ENCODE measurements at places on chromosomes 7 and 10.

- DNase-seq = no peak
Observed at GRCh38 chr10:114206902-114207301, 27.7 kb downstream of the TDRD1 start.

GRCh38 chr7:1354661-1355567 lies 104.4 kb downstream of the MICALL2 start:
- no peak for DNase-seq

GRCh38 chr7:6299774-6300173 lies 27.4 kb upstream of the CYTH3 start:
- no peak for DNase-seq

DNA sequence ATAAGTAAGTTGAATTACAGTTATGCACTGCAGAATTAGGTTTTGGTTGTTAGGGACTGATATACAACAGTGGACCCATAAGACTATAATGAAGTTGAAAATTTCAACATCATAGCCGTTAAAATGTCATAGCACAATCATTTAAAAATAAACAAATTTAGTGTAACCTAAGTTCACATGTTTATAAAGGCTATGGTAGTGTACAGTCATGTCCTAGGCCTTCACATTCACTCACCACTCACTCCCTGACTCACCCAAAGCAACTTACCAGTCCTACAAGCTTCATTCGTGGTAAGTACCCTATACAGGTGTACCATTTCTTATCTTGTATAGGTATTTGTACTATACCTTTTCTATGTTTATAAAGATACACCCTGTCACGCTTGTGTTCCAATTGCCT lies 113.7 kb downstream of the RAB11FIP2 start:
- no peak for DNase-seq

GRCh38 chr10:22453948-22454591 lies 108.8 kb downstream of the SPAG6 start:
- no peak for DNase-seq

DNA sequence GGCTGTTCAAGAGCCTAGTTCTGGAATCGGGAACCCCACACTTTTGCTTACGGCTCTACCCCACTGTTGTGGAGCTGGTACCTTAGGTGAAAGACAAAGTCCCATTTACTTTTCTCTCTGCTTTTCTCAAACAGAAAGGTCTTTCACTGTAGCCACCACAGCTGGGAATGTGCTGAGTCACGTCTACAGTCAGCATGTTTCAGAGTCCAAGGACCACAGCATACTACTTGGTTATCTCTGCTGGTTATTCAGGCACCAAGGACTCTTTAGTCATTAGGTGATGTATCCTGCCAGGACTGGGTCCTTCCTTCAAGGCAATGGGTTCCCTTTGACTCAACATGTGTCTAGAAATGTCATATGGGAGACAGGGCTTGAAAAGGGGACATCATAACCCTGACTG lies 266.8 kb upstream of the STEAP1 start:
- no peak for DNase-seq

DNA sequence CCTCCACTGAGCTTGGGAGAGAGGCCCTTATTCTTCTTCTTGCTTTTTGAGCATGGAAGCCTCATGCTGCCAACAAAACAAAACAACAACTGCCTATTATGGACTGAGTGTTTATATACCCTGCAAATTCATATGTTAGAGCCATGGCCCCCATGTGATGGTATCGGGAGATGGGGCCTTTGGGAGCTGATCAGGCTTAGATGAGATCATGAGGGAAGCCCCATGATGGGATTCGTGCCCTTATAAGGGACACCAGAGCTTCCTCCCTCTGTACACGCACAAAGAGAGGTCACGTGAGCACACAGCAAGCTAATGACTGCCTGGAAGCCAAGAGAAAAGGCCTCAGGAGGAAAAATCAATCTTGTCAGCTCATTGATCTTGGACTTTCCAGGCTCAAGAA lies 235.0 kb downstream of the FANK1 start:
- no peak for DNase-seq

- DNase-seq = peak; percentile 68
Observed at GRCh38 chr10:132634241-132634946, 96.8 kb downstream of the INPP5A start.

DNA sequence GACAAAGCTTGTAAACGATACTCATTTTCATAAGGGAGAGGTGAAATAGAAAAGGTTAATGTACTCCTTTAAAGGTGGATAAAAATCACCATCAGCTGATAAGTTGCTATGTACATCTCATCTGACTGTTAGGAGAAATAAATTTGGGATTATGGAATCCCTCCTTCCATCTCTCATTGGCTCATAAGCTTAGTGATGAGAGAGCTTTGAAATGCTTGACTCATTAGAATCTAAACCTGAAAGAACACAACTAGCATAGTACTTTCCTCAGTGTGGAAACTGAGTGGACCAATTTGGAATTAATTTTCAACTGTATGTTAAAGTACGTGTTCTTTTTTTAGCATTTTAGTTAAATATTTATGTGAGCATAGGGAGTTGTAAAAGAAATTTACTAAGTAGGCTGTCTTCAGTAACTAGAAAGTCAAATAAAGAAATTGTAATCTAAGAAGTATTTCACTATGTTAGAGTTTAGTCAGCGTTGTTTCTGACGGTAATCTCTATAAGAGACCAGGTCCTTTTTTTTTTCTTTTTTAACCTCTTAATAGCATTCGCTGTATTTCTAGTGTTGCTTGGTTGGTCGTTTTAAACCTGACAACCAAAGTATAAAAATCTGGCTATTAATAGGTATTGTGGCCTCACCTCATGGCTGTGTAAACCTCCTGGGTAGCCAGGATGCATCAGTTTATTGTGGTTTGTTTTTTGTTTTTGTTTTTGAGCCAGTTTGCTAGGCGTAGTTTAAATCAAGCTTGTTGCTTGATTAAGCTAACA lies 34.4 kb downstream of the FHIP2A start:
- DNase-seq = no peak

- peak; percentile 91 for DNase-seq
Observed at GRCh38 chr10:103833731-103834365, 21.5 kb downstream of the SH3PXD2A start.

DNA sequence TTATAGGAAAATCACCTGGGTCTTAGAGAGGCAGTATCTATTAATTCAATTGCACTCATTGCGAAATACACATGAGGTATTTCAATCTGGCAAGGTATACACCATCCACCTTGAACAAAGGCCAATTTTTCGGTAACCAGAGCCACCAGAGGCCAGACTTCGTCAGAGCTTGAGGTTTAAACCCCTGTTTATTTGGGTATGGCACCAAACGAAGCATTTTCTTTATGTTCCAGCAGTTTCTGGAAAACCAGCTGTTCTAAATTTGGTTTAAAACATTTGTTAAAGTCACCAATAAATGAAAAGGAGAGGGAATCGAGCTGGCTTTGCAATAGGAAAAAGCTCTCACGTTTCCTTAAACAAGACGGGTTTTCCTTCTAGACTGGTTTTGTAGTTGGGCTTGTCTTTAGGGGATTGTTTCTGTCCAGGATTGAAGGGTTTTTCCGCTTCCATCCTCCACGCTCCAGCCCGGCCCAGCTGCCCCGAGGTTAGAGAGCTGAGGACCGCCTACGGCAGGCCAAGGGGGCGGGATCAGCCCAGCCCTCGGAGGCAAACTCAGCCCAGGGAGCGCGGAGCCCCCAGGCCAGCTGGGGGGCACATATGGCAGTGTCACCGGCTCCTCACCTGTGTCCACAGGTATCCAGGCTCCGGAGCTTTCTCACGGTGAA lies 539.4 kb upstream of the MGMT start:
- DNase-seq = no peak

DNA sequence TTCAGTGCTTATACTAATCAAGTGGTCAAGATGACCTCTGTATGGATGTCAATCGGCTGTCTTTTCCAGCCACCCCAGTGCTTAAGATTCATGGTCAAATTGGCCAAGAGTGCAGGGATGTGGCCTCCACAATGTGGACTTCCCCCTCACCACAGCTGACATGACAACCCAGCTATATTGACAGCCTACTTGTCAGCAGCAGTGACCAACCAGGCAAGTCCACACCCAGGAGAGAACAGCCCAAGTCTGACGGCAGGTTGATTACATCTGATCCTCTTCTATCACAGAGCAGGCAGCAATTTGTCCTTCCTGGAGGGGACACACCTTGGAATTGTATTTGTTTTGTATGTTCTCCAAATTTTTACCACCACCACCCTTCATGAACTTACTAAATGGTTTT lies 8.2 kb upstream of the ERVW-1 start:
- peak; percentile 58 for DNase-seq

Data from left colon (tissue), 2 donors.